ENCODE measurements at places on chromosomes 5 and 9.

DNA sequence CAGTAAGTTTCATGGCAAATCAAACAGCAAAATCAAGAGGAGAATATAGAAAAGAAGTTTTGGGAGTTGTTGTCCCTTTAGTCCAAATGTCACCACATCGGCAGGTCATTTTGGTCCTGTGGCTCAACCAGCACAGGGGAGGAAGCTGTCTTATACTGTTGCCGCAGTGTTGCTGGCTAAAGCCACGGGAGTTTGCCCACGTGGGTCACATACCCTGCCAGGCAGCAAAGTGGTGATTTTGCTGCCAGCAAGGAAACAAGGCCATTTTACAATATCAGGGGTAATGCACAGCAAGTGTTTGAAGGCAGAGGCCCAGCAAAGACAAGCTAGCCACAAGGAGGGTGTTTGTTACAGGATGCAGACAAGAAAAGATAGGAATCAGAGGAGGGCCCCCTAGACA, 14.5 kb downstream of the GABRA6 start:
- no peak for DNase-seq

- DNase-seq, result no peak
Observed at GRCh38 chr9:137156567-137157375, 13.1 kb downstream of the LRRC26 start.

GRCh38 chr9:71308454-71308853, 187.0 kb upstream of the TRPM3 start:
- DNase-seq, result no peak

DNA sequence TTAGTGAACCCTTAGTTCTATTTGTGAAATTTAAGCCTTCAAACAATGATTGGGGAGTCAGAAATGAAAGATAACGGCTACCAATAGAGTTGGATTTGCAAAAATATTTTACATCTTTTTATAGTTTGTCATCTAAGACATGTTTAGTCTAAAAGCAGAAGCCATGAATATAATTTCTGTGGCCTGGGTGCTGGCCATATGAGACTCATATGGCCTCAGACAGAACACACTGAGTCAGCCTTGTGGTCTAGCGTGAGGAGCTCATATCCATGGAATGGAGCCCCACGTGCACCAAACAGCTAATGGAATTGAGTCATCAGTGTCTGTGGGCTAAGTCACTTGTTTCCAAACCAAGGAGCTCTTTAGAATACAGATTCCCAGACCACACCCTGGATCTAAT, 240.7 kb upstream of the NREP start:
- no peak for DNase-seq

- no peak for DNase-seq
Observed at GRCh38 chr5:82252744-82253143, 25.4 kb downstream of the RPS23 start.

- no peak for DNase-seq
Observed at GRCh38 chr9:76658510-76659231, 105.6 kb upstream of the PCA3 start.

GRCh38 chr5:172266071-172266675, 17.4 kb downstream of the UBTD2 start:
- no peak for DNase-seq

Measured in hypothalamus (tissue), 51 donors.